ENCODE measurements at places on chromosomes 2 and 18.

DNA sequence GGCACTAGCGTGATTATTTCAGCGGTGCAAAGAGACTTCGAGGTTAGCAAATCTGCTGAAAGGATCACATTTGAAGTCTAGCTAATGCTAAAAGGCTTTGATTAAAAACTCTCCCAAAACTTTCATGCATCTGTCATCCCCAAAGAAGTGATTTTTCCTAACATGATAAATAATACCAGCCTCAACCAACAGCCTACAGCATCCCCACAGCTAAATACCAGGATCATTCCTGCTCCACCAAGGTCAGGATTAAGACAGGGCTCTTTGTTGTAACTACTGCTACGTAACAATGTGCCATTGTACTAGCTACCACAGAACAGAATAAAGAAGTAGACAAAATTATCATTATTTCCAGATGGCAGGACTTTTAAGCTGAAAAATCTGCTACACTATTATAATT, 1.6 kb downstream of the OR6B3 start:
- no peak for DNase-seq

- no peak for DNase-seq
Observed at GRCh38 chr2:229852565-229852964, 69.2 kb downstream of the TRIP12 start.

- DNase-seq: no peak
Observed at GRCh38 chr2:6780765-6781274, 84.9 kb downstream of the CMPK2 start.

GRCh38 chr18:59730896-59731295, 33.7 kb upstream of the CCBE1 start:
- no peak for DNase-seq

DNA sequence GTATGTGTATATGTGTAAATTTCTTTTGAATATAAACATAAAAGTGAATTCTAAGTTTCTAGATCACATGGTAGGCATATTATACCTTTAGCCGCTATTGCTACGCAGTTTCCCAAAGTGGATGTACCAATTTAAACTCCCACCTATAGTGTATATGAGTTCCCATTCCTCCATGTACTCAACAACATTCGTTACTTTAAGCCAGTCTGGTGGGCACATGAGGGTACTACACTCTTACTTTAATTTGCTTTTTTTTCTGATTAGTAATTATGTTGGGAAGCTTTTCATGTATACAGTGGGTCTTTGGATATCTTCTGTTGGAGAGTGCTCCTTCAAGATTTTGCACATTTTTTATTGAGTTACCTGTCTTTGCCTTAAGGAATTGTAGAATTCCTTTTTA, 683.8 kb downstream of the ERBB4 start:
- DNase-seq: no peak

DNA sequence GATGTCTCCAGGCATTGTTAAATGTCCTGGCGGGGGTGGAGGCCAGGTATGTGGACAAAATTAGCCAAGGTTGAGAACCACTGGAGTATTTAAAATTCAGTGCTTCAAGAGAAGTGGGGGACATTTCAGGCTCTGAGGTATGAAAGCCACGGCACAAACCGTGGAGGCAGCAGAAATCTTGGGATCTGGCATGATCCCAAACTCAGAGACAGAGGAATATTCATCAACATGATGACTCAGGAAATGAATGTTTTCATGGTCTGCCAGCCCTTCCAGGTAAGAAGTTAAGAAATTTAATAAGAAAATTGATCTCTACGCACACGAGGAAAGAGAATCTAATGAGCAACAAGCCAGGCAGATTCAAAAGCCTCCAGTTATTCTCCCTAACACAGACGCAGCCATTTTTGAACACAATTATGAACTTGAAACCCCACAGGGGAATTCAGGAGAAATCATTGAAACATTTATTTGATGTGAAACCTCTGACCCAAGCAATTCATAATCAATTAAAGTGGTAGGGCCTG, 11.3 kb upstream of the GRP start:
- no peak for DNase-seq

GRCh38 chr2:145220496-145220895, 700.6 kb upstream of the ZEB2 start:
- DNase-seq: no peak

- DNase-seq: no peak
Observed at GRCh38 chr18:46950064-46950656, 32.8 kb downstream of the KATNAL2 start.

DNA sequence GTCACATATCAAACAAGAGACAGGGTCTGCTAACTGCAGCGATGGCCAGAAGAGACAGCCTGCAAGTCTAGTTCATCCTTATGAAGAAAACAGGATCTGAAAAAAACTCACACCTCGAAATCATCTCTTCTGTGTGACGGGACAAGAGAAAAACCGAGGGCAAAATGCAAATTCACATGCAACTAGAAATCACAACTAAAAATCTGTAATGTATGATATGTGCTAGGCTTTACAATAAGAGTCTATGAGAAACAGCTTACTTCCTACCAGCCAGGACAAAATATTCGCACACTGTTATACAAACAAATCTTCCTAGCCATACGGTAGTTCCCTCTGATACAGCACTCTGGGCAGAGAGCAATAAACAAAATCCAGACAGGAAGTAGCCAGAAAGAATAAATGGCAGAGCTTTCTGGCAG, 48.8 kb downstream of the ANKRD44 start:
- DNase-seq: no peak

DNA sequence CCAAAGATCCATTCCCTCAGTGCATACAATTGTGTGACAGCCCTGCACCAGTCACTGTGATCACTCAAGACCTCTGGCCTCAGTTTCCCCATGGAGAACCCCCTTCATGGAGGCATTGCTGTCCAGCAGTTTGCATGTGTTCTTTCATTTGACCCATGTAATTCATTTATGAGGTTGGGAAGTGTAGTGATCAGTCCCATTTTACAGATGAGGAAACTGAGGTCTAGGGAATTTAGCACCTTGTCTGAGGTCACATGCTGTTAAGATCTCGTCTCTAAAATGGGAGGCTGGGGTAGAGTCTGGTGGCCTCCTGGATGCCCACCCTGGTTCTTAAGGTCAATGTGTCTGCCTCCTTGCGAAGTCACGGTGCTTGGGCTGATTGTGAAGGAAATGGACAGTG, 19.1 kb downstream of the LDLRAD4 start:
- DNase-seq: no peak

GRCh38 chr2:1584691-1585485, 159.4 kb downstream of the PXDN start:
- peak; percentile 24 for DNase-seq

- DNase-seq: peak; percentile 97
Observed at GRCh38 chr2:149648282-149649030, 60.9 kb upstream of the MMADHC start.

- no peak for DNase-seq
Observed at GRCh38 chr2:43430489-43430888, 165.3 kb downstream of the THADA start.

DNA sequence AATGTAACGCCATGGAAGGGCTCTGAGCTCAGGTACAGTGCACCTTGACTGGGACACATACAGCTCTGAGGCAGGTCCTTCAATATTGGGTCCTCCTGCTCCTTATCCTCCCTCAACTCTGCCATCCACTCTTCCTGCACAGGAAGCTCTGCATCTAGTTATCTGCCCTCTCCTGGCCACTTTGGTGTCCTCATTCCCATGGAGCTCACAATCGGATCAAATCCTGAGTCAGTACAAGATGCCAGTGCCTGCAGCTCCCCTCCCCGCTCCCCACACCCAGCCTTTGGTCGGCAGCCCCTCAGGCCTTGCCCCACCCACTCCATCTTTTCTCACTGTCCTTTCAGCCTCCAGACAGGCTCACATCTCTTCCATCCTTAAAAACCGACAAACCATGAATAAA, 58.0 kb downstream of the LRRFIP1 start:
- no peak for DNase-seq

- no peak for DNase-seq
Observed at GRCh38 chr18:77005651-77006195, 126.9 kb downstream of the MBP start.

- no peak for DNase-seq
Observed at GRCh38 chr2:10951558-10952414, 40.1 kb downstream of the KCNF1 start.

GRCh38 chr2:108316461-108317258, 28.0 kb downstream of the SULT1C2 start:
- no peak for DNase-seq

DNA sequence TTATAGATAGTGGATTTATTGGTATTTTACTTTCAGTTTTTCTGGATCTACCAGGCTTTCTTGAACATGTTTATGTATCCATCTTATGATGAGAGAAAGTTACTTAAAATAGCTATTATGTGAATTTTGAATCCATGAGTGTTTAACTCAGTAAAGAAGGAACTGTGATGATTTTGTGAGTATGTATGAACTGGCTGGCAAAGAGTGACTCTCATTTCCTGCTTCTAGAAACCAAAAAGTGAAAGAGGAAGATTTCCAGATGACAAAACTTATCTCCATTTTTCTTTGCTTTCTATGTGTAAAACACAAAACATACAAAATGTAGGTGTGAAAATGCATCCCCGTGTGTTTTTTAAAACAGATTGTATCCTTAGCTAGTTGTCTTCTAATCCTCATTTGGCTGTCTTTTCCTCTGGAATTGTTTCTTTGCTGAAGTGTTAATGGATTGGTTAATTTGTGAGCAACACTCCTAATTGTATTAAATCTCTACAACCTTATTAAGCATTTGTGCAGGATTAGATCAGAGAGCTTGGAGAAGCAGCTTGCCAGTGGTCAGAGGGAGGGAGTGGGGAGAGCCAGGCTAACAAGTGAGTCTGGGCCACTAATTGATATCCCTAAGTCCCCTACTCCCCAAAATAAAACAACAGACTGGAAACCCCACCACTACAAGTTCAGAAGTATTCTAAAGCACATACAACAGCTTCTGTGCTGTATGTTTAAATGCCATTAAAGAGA, 23.9 kb downstream of the PTPRM start:
- no peak for DNase-seq

DNA sequence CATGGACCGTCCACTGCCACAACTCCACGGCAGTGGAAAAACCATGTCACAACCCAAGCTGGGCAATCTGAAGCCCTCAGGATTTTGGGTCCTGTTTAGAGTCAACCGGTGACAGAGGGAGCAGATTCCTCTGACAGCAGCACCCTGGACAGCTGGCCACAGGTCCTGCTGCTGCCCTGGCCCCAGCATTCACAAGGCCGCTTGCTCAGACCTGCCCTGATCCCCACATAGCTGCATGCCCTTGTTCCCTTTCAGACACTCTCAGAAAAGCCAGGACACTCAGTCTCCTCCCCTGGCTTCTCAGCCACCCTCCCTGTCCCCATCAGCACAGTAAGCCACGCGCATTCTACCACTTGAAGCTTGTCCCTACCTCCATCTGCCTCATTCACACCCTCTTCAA, 1.6 kb downstream of the COPS9 start:
- DNase-seq: no peak

- no peak for DNase-seq
Observed at GRCh38 chr2:28345619-28346018, 47.0 kb upstream of the FOSL2 start.

DNA sequence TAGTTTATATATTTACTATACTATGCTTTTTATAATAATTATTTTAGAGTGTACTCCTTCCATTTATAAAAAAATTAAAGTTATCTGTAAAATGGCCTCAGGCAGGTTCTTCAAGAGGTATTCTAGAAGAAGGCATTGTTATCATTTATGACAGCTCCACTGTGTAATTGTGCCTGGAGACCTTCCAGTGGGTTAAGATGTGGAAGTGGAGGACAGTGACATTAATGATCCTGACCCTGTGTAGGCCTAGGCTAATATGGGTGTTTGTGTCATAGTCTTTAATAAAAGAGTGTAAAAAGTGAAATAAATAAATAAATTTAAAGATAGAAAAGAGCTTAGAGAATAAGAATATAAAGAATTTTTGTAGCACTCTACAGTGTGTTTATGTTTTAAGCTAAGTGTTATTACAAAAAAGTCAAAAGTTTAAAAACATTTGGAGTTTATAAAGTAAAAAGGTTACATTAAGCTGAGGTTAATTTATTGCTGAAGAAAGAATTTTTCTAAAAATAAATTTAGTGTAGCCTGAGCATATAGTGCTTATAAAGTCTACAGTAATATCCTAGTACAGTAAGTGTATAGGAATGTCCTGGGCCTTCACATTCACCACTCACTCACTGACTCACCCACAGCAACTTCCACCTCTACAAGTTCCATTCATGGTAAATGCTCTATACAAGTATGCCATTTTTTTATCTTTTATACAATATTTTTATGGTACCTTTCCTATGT, 190.0 kb upstream of the SESTD1 start:
- peak; percentile 84 for DNase-seq

DNA sequence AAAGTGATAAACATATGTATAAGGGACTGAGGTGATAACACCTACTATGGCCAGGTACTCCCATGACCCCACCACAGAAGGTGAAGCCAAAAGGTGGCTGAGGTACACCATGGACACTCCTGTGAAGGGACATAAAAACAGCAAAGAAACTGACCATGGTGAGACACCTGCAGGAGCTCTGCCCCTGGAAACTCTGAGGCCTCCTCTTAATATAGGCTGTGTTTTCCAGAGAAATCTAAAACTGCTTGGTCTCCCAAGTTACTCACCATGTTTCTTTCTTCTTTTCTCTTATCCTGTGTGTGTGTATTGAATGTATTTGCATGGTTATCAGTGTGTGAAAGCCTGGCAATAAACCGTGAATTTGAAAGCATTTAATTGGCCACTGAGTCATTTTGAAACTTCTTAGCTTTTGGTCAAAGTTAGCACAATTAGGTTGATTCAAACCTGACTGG, 739.3 kb upstream of the GCFC2 start:
- no peak for DNase-seq

DNA sequence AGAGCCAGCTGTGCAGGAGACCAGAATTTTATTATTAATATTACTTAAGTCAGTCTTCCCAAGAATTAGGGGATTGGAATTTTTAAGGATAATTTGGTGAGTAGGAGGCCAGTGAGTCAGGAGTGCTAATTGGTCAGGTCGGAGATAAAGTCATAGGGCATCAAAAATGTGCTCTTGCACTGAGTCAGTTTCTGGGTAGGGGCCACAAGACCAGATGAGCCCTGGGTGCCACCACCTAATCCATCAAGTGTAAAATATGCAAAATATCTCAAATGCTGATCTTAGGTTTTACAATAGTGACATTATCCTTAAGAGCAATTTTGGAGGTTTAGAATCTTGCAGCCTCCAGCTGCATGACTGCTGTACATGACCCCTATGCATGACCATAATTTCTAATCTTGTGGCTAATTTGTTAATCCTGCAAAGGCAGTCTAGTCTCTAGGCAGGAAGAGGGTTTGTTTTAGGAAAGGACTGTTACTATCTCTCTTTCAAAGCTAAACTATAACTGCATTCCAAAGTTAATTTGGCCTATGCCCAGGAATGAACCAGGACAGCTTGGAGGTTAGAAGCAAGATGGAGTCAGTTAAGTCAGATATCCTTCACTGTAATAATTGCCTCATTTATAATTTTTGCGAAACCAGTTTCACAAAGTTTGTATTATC, 215.9 kb downstream of the RNF152 start:
- no peak for DNase-seq

- DNase-seq: peak; percentile 59
Observed at GRCh38 chr2:113281910-113282746, 3.4 kb upstream of the PAX8 start.

Measured in RCC 7860 (cell line).